ENCODE measurements at places on chromosomes 7 and 10.

DNA sequence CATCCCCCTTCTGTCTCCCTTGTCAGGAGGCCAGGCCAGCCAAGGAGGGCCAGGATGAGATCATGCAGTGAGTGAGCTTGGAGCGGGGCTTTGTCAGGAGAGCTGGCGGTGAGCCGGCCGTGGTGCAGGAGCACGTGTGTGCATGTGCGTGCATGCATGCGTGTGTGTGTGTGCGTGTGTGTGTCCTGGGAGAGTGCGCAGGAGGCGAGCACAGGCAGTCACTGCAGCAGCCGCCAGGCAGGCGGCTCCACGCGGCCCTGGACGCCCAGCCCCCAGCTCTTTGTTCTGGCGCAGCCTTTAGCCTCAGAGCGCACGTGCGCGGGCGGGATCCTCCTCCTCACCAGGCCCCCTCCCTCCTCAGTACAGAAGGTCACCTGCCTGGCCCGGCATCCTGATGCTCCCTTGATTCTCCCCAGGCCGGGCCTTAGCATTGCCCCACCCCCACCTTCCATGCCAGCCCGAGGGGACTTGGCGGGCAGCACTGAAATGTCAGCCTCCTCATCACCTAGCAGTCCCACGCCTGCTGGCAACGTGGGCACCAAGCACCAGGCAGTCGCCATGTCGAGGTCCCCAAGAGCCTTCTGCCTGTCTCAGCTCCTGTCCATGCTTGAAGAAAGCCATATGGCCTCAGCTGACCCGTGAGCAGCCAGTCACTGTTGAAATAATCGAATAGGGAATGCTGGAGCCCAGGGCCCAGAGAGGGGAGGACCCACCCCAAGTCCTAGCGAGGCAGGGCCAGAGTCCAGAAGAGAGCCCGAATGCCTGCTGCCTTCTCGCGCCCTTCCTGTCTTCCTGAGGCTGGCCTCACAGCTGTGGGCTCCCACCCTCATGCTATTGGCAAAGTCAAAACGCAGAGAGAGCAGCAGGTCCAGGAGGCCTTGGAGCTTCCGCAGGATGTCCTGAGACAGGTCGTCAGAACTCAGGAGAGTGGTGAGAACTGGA lies 125.9 kb upstream of the PPIF start:
- DNase-seq: no peak

- no peak for DNase-seq
Measured at GRCh38 chr10:48549236-48549635, 55.6 kb downstream of the ARHGAP22 start.

- no peak for DNase-seq
Measured at GRCh38 chr10:122637376-122637775, 62.3 kb downstream of the C10orf120 start.

- DNase-seq: no peak
Measured at GRCh38 chr7:76371396-76371795, 12.6 kb upstream of the YWHAG start.

DNA sequence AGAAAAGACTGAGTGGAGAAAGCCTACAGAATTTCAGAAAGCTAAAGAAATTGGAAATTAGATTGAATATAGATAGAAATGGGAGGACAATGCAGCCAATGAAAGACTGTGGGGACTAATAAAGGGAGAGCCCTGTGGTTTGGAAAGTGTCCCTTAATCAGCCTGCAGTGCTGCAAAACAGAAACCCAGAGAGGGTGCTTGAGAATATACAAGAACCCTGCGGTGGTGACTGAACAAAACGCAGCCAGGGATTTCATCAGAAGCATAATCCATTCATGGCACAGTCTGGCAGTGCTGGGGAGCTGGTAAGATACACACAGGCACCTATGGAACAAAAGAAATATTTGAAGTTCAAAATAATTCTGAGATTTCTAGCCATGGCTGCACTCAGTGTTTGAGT lies 19.1 kb downstream of the CEP41 start:
- no peak for DNase-seq
